ENCODE measurements at places on chromosomes 5 and 9.

DNA sequence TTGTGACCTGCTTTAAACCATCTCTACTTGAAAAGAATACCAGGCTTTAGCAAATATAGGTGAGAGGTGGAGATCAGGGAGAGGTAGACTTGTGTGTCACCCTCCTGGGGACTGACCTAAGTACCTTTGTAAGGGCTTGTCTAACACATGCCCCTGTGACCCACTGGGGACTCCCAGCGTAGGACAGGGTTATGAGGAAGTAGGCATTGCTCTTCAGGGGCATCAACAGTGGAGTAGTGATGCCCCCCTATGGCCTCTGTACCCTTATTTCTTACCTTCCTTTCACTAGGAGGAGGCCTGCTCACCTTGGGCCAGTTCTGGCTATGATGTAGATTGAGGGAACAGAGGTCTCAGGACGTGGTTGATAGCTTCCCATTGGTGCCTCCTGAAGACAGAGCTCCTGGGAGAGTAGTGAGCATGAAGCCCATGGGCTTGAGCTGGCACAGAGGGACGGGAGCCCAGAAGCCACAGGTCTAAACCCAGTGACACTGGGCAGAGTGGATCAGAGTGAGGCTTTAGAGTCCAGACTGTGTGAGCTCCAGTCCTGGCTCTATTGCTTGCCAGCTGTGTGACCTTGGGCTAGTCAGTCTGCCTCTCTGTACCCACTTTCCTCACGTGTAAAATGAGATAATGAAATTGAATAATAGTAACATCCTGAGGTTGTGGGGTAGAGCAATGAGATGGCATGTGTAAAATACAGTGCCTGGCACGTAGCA lies 191.7 kb downstream of the AOPEP start:
- no peak for DNase-seq

GRCh38 chr5:168552146-168552545 lies 23.0 kb downstream of the FBLL1 start:
- DNase-seq = no peak

- DNase-seq = no peak
Measured at GRCh38 chr5:167248257-167248656, 1043.2 kb upstream of the WWC1 start.

DNA sequence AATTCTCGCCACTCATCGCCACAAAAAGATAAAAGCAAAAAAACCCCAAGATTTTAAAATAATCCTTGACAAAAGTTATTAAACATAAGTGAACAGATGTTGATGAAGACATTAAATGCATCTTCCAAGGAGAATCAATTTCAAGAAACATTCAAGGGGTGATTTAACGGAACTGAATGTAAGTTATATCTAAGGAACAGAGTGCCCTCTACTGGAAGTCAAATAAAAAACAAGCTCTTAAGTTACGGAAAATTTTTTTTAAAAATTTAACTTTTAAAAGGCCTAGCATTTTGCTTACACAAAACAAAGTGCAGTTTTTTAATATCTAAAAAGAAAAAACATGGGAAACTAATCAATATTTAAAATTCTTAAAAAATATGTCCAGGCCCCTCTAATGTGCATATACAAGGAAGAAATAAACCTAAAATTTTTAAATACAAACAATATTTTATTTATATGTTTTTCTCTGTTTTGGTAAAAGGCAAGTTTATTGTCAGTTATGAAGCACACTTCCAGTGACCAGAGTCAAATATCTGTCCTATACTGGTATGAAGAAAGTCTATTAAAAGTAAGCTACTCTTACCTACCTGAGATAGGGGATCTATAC lies 28.0 kb downstream of the TEX10 start:
- no peak for DNase-seq

GRCh38 chr9:33677506-33677809 lies 117.9 kb upstream of the PRSS3 start:
- no peak for DNase-seq

- no peak for DNase-seq
Measured at GRCh38 chr9:92342825-92343488, 17.2 kb downstream of the CENPP start.

- no peak for DNase-seq
Measured at GRCh38 chr5:119179857-119180641, 109.2 kb downstream of the DMXL1 start.

DNA sequence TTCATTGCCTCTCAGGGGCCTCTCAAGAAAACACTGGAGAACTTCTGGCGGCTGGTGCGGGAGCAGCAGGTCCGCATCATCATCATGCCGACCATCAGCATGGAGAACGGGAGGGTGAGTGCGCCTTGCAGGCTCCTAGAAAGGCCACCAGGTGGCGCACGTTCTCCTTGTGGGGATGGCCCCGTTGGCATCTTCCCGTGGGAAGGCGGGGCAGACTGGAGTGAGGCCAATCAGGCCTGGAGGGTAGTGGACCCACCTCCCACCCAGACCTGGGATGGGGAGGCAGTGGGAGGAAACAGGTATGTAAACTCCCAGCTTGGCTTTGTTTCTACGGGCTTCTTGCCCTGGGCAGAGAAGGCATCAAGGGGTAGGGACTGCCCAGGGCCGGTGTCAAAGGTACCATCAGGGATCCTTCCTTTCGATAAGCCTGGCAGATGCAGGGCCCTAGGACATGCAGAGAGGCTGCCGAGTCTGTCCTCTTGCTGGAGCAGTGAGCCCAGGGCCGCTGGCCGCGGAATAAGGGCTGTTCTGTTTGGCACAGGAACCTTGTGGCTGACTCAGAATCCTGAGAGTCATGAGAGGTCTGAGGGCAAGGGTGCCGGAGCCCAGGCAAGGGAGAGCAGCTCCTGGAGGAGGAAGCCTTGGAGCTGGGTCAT lies 18.9 kb upstream of the SPTLC1 start:
- peak; percentile 78 for DNase-seq

Data from activated T-cell treated with anti-CD3 and anti-CD28 coated beads, Interleukin-2, amount 50 U/mL, for 1 hour (primary cell).